ENCODE measurements at places on chromosomes 11 and 22.

GRCh38 chr11:3985631-3986030 is 109.0 kb upstream of the RRM1 start:
- DNase-seq = no peak

GRCh38 chr11:120403966-120404365 is 67.8 kb downstream of the ARHGEF12 start:
- no peak for DNase-seq

DNA sequence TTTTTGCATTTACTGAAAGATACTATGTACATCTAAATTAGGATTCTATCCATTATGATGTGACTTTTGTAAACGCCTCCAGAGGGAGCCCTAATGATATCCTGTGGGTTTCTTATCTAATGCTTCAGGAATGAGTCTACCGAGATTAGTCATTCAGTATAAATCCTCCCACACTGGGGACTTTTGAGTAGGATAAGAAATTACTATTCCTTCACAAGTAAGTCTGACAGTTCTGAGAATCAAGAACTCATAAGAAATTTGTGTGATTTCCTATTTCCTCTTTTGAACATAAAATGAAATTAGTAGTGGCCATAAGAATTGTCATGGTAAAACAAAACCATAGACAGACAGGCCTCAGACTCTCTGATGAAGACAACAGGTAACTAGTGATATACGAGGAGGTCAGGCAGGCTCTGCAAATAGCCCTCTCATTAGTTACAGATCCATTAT is 10.0 kb upstream of the OR5M1 start:
- no peak for DNase-seq

DNA sequence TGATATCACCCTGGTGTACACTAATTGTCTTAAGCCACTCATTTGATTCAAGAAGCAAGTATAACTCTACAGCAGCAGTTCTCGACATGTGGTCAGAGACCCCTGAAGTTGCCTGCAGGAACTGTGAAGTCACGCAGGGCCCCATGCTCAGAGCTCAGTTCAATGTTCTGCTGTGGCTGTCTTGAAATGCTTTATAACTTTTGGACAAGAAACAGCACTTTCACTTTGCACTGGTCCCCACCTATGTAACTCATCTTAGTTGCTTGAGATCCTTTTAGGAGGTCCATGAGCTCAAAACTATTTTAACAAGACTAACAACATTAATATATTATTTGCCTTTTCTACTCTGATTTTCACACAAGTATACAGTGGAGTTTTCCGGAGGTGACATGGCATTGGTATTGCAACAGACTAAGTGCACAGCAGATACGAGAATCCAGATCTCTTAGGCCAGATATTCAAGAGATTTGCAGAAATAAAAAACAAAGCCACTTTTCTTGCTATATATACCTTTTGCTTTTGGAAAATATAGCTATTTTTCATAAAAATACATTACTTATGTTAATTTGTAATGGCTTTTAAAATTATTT is 64.8 kb downstream of the PRR5L start:
- no peak for DNase-seq

DNA sequence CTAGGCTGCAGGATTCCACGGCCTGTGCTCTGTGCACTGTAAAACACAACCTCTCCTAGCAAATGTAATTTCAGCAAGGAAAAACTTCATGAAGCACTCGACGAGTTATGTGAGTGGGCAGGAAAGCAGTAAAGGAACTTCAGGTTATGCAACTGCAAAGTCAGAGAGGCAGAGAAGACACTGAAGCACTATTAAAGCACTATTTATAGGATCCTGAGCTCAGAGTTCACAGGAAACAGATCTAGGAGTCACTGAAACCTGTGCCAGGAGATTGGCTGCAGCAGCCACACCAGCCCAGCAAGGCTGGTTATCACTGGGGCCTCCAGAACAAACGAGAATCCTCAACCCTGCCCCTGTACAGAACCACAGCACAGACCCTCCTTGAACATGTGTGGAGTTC is 2.5 kb downstream of the SMIM35 start:
- DNase-seq = no peak

- DNase-seq = no peak
Observed at GRCh38 chr22:49767355-49768062, 60.2 kb downstream of the BRD1 start.

DNA sequence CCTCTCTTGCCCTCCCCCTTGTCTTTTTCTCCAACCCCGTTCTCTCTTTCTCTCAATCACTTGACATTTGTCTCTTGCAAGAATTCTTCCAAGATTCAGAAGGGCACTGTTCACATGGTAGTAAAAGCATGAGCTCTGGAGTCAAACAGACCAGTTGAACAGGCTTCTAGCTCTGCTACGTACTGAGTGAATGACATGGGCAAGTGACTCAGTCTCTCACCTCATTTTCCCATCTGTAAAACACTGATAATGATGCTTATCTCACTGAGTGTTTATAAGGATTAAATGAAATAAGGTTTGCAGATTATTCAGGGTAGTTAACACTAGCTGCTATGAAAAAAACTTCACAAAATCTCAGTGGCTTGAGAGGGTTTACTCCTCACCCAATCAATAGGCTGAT is 5.9 kb upstream of the IL10RA start:
- no peak for DNase-seq

GRCh38 chr11:124315052-124315451 is 1.3 kb upstream of the OR8D1 start:
- DNase-seq = no peak

DNA sequence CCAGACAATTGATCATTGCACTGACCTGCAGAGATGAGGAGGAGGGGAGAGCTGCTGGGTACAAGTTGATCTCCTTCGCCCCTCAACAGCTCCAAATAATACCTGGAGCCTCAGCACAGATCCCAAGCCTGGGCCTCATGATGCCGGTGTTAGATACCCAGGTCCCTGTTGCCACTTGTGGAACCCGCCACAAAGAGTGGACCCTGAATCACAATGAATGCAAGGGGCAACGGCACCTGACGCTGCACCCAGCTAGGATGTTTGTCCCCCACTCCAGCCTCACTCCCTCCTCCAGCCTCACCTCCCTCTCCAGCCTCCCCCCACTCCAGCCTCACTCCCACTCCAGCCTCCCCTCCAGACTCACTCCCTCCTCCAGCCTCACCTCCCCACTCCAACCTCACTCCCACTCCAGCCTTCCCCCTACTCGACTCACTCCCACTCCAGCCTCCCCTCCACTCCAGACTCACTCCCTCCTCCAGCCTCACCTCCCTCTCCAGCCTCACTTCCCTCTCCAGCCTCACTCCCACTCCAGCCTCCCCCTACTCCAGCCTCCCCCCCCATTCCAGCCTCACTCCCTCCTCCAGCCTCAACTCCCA is 879.0 kb downstream of the BRD1 start:
- no peak for DNase-seq

DNA sequence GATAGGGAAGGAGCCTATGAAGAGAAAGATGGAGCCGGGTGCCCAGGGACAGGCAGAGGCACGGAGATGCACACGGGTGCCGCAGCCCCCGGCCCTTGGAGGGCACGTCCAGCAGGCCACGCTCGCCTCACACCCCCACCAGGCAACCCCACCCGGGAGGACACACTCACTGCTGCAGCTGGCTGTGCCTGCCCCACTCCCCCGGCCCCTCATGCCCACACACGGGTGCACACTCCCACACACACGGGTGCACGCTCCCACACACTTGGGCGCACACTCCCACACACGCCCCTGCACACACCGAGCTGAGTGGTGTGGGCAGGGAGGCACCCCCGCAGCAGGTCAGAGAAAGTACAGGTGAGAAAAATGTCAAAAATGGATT is 1.1 kb downstream of the MOB2 start:
- DNase-seq = no peak

- DNase-seq = no peak
Observed at GRCh38 chr11:9072626-9073176, 18.7 kb downstream of the SCUBE2 start.

DNA sequence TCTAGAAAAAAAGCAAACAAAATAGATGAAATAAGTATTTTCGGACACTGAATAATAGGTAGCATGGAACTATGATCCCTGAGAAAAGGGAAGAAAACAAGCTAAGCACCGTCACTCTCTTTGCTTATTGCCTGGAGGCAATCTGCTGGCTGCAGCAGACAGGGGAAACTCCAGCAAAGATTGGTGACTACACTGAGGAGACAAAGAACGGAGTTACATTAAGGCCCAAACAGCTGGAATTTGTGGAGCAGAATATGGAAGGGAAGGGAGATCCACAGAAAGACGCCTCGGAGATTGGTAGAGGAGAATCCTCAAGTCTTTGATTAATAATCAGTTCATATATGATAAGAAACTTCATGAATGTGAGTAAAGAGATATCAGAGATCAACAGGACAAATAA is 150.2 kb downstream of the TYR start:
- DNase-seq = no peak

DNA sequence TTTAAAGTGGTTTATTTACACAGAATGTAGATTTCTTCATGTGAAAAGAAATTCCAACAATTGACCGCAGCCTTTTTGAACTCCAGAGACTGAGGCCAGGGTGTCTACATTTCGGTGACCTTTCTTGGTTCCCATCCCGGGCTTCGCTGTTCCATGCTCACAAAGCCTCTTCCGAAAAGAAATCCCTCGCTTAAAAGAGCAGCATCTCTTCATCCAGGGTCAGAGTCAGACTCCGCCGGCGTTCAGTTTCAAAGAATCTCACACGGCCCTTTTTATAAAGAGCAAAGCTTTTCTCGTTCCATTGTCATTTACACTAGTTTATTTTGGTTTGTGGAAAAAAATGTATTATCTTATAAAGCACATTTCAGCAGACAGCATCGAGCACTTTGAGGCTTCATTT is 530.6 kb upstream of the B3GAT1 start:
- DNase-seq = no peak

GRCh38 chr22:26496456-26496855 is 12.8 kb downstream of the SRRD start:
- no peak for DNase-seq

GRCh38 chr11:64204464-64204989 is 2.0 kb upstream of the FERMT3 start:
- DNase-seq = peak; percentile 79

- no peak for DNase-seq
Observed at GRCh38 chr11:43681401-43681942, 934 bp downstream of the HSD17B12 start.

DNA sequence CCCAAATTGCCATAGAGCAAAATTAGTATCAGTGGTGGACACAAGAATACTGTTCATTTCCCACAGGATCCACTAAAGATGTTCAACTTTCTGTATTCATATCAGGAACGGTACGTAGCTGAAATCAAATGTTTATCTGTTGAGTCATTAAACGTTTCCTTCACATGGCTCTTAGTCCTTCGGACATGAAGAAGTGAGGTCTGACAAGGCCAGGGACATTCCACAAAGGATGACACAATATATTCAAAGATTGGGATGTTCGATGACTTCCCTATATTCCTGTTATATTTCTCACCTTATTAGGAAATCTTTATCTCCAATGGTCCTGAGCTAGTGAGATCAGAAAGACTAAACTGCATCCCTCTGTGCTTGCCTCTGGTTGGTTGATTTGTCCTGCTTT is 129.0 kb downstream of the ETS1 start:
- no peak for DNase-seq

DNA sequence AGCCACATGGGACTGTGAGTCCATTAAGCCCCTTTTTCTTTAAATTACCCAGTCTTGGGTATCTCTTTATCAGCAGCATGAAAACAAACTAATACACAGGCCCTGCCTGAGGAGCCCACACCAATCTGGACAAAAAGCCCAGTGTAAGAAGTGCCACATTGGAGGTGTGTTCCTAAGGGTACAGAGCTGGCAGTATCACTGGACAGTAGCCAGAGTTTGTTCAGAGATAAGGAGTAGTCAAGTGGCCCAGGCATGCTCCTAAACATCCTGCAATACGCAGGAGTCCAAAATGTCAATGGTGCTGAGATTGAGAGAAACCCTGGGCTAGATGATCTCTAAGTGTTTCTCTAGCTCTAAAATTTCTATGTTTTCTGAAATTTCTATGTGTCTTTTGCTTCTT is 27.0 kb upstream of the POGLUT3 start:
- no peak for DNase-seq

DNA sequence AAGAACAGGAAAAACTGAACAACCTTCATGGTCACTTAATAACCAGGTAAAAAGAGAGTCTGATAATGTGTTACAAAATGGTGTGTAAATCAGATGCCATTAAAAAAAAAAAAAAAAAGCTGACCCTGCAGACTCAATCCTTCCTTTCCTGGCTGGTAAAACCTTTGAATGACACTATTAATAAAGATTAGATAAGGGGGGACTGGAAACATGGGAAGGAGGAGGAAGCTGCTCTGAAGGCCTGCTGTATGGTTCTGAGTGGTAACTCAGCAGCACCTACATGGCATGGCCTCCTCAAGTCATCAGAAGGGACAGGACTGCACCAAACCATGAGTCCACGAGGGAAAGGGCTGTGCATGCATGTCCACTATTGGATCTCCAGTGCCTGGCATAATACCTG is 18.0 kb upstream of the SWAP70 start:
- no peak for DNase-seq

DNA sequence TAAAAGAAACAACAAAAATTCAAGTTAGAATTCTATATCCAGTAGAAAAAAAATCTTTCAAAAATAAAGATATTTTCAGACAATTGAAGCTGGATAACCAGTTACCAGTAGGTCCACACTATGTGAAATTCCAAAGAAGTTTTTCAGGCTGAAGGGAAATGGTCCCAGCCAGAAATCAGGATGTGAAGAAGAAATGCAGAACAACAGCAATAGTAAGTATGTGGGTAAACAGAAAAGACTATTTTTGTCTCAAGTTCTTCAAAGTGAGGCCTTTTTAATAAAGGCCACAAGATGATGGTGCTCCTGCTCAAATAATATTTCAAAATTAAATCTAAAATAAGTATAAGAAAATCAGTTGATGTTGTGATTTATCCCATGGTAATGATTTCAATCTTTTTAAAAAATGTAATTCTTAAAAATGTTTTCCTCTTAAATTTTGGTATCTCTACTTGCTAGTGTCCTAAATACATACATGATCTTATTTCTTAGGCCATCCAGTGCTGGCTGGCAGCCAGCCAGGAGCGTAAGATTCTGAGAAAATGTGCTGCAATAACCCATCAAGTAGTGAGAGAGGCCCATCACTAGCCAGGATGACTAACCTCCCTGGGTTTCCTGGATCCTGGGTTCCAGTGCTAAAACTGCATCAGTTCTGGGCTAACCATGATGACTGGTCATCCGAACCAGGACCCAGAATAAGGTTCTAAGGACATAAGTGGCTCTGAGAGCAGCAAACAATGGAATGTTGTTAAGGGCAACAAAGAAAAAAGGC is 15.6 kb upstream of the UCP3 start:
- DNase-seq = no peak

DNA sequence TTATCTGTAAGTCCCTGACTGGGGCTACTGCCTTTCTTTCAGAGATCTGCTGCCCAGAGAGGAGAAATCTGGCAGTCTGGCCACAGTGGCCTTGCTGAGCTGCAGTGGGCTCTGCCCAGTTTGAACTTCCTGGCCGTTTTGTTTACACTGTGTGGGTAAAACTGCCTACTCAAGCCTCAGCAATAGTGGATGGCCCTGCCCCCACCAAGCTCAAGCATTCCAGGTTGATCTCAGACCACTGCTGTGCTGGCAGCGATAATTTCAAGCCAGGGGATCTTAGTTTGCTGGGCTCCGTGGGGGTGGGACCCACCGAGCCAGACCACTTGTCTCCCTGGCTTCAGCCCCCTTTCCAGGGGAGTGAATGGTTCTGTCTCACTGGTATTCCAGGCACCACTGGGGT is 117.5 kb downstream of the TRPC6 start:
- no peak for DNase-seq

- no peak for DNase-seq
Observed at GRCh38 chr11:117805045-117805444, 8.0 kb upstream of the DSCAML1 start.

- no peak for DNase-seq
Observed at GRCh38 chr11:81975261-81975900, 758.3 kb downstream of the FAM181B start.

- no peak for DNase-seq
Observed at GRCh38 chr11:92152245-92152644, 72.4 kb upstream of the FAT3 start.
